Lower leg skin (tissue), 4 donors: ENCODE measurements at places on chromosomes 1 and 21.
A peak's percentile ranks its signal among the peaks of the same experiment; 100 is the strongest.

DNA sequence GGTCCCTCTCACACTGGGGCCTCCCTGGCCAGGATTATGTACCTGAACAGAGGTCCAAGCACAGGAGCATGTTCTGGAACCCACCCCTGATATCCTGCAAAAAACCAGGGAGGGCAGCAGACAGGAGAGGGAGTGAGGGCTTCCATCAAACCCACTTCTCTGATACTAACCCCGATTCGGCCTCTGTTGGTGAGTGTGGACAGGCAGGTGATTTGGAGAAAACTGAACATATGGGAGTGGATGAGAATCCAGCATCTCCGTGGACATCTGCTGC, 215.3 kb downstream of the MATN1 start:
- DNase-seq = no peak

DNA sequence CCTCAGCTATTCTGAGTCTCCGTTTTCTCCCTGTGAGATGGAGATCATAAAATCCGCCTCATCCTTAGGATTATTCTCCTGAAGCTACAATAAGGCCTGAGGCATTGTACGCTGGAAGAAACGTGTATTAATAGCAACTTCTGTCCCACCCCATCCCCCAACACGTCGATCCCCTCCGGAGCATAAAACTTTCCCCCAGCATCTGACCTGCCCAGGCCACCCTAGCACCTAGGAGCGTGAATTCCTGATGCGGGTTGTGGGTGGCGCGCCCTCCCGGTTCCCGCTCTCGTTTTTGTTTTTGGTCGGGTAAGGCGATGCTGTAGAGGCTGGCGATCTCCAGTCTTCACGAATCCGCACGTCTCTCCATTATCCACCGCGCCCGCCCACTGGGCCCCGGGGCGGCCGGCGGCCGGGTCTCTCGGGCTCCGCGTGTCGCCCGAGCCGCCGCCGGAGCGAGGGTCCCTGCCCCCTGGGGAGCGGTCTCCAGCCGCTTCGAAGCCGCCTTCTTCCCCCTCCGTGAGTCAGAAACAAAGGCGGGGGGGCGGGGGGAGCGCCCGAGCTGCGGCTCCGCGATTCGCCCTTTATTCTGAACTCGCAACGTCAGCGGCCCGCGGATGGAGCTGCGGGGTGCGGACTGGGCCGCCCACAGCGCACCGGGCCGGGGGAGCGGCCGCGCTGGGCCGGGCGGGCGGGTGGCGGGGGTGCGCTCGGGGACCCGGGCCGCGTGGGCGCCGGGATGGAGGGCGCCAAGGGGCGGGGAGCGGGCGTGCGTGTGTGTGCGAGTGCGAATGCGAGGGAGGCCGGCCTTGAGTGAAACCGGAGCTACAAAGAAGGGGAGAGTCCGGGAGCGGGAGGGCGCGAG, at the start of gene PLEKHO1:
TSS of gene PLEKHO1 (plus strand) at position 646 of the 862 bp plus-strand sequence. CDS start 342 bp downstream, outside the sequence.
- DNase-seq = peak; percentile 96

GRCh38 chr1:183129921-183130690, 56.0 kb upstream of the LAMC2 start:
- DNase-seq = peak; percentile 85

GRCh38 chr21:36437745-36438128, 42.2 kb downstream of the CLDN14 start:
- no peak for DNase-seq
